ENCODE measurements at places on chromosomes 3 and 15.

- DNase-seq: no peak
Observed at GRCh38 chr15:90749754-90750153, 32.6 kb downstream of the BLM start.

GRCh38 chr3:126472277-126473006 is 3.2 kb downstream of the ZXDC start:
- no peak for DNase-seq

DNA sequence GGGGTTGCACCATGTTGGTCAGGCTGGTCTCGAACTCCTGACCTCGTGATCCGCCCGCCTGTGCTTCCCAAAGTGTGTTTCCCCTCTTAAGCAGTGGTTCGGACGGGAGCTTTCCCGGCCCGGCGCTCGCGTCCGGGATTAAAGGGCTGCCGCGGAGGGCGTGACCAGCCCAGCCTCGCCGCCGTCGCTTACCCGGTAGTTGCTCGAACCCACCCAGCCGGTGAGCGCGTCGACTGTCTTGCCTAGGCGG is 513 bp downstream of the CLASP2 start:
- DNase-seq: no peak

DNA sequence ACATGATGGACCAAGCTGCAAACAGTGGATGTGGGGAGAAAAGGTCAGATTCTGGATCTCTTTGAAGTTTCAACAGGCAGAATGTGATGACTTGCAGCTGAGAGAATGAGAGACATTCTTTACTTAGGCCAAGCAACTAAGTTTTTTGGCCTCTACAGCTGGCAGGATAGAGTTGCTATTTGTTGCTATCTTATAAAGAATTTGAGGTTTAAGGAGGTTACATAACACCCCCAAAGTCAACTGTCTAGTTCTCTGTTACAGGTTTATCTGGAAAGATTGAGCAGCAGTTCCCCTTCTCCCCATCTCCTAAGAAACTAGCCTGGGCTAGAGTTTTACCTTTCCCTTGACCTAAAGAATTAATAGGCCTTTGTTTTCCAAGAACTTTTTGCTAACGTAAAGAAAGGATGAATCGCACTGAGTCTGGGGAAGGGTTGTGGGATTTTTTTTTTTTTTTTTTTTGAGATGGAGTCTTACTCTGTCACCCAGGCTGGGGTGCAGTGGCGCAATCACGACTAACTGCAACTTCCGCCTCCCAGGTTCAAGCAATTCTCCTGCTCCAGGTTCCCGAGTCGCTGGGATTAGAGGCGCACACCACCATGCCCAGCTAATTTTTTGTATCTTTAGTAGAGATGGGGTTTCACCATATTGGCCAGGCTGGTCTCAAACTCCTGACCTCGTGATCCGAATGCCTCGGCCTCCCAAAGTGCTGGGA is 26.6 kb upstream of the SLMAP start:
- DNase-seq: no peak

DNA sequence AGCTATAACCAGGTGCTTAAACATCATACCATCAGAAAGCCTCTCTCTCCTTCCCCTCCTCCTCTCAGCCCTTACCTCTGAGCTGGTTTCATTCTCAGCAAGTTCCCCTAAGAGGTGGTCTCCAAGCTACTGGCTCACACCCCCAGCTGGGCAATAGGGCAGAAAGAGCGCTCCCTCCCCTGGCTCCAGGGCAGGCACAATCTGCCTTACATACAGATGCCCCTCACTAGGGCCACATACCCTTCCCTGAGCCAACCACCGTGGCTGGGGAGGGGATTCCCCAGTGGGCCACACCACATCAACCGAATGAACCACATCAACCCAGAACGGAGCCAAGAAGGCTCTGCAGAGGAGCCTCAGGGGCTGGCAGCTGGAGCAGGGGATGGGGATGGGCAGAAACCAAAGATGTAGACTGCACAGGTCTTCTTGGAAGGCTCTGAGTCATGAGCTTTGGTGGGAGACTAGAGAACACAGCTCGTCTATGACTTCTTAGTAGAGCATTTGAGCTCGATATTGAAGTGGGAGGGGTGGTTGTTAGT is 4.6 kb upstream of the FBLN2 start:
- no peak for DNase-seq

- DNase-seq: no peak
Observed at GRCh38 chr3:111852540-111852939, 6.5 kb upstream of the PHLDB2 start.

GRCh38 chr3:114328345-114328744 is 34.5 kb downstream of the TIGIT start:
- no peak for DNase-seq

DNA sequence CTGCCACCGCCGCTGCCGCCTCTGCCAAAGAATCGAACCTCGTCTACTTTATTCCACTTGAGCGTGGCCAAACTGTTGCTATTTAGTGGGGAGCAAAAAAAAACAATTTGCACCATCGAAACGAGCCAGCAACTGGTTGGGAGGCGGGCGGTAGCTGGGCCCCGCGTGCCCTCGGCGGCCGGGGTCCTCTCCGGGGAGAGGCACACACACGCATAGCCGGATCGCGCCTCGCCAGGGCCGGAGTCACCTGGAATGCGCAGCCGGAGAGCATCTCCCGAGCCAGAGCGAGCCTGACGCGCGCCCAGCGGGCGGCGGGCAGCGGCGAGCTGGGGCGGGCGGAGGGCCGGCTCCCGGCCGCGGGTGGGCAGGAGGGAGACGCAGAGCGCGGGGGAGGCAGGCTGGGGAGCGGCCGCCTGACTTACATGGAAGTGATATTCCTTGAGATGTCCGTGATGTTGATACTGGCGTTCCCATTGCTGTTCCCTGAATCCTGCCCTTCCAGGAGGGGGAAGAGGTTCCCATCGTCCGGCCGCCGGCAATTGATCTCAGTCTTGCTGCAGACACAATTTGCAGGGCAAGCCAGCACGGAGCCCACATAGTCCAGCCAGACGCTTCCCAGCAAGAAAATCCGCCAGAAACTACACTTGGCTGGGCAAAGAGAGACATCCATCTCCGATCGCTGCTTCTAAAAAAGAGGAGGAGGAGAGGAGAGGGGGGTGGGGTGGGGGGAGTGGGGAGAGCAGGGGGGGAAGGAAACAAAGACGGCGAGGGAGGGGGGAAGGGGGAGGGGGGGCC is 858 bp downstream of the NTRK3 start:
- DNase-seq: no peak

- no peak for DNase-seq
Observed at GRCh38 chr3:171770689-171771620, 39.3 kb downstream of the PLD1 start.
